HAP-1 (cell line): ENCODE measurements at places on chromosomes 5 and 9.

DNA sequence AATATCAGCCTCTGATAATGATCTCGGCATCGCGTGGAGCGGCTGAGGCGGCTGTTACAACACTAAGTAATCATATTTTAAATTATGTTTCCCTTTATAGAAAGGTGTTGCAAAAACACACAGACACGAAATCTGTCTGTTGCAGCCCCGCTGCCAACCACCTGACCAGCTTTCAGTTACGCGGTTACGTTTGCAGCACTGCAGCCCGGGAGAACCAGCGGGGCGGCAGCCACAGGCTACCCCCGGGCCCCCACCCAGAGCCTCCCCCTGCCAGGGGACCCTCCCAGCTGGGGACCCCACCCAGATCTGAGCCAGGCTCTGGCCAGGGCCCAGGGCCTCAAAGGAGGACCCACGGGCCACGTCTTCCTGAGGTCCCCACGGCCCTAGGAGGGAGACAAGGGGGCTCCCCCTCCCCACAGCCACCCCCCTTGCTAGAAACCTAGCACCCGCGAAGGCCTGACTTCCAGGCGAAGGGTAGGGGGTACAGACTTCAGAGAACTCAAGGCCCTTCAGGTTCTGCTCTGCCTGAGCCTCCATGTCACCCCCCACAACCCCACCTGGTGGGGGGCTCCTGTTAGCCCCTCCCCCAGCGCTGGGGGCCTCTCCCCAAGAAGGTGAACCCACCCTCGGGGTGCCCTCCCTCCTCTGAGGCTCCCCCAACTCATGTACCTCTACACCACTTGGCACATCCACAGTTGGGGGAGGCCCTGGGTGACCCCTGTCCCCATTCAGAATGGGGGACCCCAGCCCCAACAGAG is 6.0 kb downstream of the NACC2 start:
- no peak for DNase-seq

DNA sequence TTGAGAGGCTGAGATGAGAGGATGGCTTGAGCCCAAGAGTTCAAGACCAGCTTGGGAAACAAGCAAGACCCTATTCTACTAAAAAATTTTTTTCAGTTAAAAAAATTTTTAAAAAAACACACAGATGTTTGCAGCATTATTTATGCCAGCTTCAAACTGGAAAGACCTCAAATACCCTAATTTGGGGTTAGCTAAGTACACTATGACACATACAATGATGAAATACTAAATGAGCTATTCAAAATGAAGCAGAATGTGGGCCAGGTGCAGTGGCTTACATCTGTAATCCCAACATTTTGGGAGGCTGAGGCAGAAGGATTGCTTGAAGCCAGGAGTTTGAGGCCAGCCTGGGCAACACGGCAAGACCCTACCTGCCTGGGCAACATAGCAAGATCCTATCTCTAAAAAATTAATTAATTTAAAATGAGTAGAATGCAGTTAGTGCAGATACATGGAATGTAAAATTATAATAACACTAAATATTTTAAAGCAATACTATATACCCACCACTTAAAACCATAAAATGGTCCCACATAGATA is 44.9 kb downstream of the LHFPL2 start:
- no peak for DNase-seq

DNA sequence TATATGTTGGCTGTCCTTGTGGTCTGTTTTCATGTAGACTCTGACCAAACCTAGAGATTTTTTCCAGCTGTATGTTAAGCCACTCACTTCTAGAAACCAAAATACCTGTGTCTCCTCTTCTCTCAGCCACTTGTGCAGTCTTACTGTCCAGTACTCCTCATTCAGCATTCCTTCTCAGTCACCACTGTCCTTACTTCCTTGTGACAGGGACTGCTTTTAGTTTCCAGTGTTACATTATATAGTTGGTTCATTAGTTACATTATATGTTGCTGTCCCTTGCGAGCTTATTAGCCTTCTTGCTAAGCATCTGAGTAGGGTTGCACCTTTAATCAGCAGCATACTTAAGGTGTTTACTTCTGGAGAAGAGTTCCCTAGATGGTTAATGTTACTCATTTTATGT is 4.3 kb downstream of the ATP6V1G1 start:
- no peak for DNase-seq

- DNase-seq = no peak
Observed at GRCh38 chr5:56011835-56012234, 17.1 kb upstream of the IL6ST start.

DNA sequence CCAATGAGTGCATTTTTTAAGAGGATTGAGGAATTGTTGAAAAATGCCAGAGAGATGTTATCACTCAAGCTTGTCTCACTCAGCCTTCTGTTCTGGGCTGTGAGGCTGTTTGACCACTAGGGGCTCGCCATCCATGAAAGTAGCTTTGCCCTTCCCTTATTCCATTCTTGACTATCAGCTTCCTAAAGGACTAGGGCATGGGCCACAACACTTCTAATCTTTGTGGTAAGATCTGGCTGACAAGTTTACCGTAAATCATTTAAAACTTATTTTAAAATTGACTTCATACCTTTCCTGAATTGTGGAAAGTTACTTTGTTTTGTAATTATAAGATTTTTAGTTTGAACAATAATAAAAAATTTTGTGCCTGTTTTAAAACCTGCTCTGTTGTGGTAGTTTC is 49.5 kb downstream of the TJP2 start:
- peak; percentile 72 for DNase-seq

DNA sequence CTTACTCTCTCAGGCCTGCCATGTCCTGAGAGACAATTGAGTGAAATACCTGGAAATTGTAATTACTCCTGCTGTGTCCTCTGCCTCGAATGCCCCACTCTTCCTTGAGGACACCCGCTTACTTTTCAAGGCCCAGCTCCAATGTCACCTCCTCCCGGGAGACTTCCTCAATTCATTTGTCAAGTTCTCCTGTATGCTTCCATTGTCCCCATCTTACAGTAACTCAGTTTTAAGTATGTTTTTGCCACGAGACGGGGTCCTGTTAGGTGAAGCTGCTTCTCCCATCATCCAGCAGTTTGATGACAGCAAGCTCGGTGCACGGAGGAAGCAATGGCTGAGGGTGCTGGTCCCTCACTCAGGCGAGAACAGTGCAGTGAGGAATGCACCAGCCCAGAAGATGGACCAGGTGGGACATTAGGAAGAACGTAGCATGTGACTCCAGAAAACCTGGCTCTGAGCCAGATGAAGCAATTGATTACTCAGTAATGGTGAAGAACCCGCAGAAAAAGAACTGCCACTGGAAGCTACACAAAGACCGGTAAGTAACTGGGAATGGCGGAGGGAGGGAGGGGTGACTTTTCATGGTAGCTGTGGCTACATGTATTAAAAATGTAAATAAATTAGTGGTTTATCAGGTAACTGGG is 274.8 kb downstream of the DENND1A start:
- no peak for DNase-seq

GRCh38 chr5:76867827-76868693 is 18.2 kb downstream of the S100Z start:
- peak; percentile 86 for DNase-seq

DNA sequence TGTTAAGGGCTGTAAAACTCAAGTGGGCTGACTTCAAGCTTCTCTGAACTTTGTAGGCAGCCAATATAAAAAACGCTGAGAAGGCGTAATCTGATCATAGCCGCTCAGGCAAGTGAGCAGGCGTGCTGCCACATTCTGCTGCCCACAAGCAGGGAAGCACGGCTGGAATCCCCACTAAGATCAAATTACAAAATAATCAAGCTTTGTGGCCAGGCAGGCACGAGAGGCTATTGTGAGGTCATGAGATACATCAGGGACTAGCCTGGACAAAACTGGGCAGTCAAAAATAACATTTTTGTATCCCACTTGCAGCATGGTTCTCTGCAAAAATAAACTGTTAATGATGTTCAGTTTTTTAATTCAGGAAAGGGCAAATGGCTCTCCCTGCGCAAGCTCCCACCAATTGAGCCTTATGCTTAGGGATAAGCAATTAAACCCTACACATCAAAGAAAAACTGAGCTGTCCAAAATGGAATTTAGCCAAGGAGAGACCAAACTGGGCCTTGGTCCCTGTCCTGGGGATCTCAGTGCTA is 64.0 kb downstream of the POU5F2 start:
- peak; percentile 68 for DNase-seq

GRCh38 chr9:70413464-70413798 is 1.0 kb downstream of the KLF9 start:
- no peak for DNase-seq

GRCh38 chr5:159451197-159452052 is 121.1 kb upstream of the IL12B start:
- DNase-seq = no peak

DNA sequence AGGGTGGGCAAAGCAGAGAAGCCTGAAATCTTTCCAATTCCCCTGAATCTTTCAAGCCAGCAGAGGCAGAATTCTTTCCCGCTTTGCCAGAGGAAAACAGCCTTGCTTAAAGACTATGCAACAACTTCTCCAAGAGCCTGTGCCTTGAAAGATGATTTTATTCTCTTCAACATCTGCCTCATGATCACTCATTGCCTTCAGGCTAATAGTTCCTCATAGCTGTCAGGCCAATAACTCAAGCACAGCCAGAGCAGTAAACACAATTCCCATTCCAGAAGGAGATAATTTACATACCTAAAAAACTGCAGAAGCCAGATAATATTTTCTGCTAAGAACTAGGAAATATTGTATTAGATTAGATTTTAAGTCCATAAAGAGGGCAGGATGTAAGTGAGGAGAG is 92.3 kb upstream of the PUM3 start:
- no peak for DNase-seq
